Calu3 (cell line): ENCODE measurements at places on chromosomes 2 and 18. TPM values are rescaled to one million over a fixed set of nuclear protein-coding genes. Genes with fewer than 3 reads are reported as not detected.
A peak's percentile ranks its signal among the peaks of the same experiment; 100 is the strongest.

GRCh38 chr2:22375096-22375495 lies 1009.9 kb upstream of the KLHL29 start:
- H3K4me1 ChIP-seq: no peaks in the 10 kb centered on the region
- no peak overlapping the region for H3K4me3 ChIP-seq
- peak; percentile 12 for DNase-seq

Gene CMPK2
- 26.6 and 76.6 TPM in 2 replicates for total RNA-seq

GRCh38 chr2:165837122-165837521 lies 43.1 kb upstream of the GALNT3 start:
- no peaks in the 10 kb centered on the region for H3K27me3 ChIP-seq
- no peak overlapping the region for H3K4me3 ChIP-seq
- no peaks in the 10 kb centered on the region for H3K36me3 ChIP-seq
- no peaks in the 10 kb centered on the region for H3K4me1 ChIP-seq

Gene MEP1B
- not detected in 2 replicates for total RNA-seq

- no peak overlapping the region for H3K4me3 ChIP-seq
- H3K4me1 ChIP-seq: no peaks in the 10 kb centered on the region
- DNase-seq: no peak
- no peak overlapping the region for H3K27ac ChIP-seq
- no peaks in the 10 kb centered on the region for H3K36me3 ChIP-seq
- H3K27me3 ChIP-seq: no peaks in the 10 kb centered on the region
Observed at GRCh38 chr2:49753344-49753985, 599.1 kb upstream of the FSHR start.

Gene SETBP1
- 5.3 and 6.0 TPM in 2 replicates for total RNA-seq

GRCh38 chr2:173571887-173572680 lies 217.4 kb downstream of the CDCA7 start:
- peaks cover 11% of the 10 kb centered on the region for H3K36me3 ChIP-seq
- DNase-seq: no peak
- H3K4me1 ChIP-seq: peaks cover 54% of the 10 kb centered on the region
- no peaks in the 10 kb centered on the region for H3K27me3 ChIP-seq
- peak overlapping the region; percentile 59 for H3K4me3 ChIP-seq
- peak overlapping the region; percentile 78 for H3K27ac ChIP-seq

DNA sequence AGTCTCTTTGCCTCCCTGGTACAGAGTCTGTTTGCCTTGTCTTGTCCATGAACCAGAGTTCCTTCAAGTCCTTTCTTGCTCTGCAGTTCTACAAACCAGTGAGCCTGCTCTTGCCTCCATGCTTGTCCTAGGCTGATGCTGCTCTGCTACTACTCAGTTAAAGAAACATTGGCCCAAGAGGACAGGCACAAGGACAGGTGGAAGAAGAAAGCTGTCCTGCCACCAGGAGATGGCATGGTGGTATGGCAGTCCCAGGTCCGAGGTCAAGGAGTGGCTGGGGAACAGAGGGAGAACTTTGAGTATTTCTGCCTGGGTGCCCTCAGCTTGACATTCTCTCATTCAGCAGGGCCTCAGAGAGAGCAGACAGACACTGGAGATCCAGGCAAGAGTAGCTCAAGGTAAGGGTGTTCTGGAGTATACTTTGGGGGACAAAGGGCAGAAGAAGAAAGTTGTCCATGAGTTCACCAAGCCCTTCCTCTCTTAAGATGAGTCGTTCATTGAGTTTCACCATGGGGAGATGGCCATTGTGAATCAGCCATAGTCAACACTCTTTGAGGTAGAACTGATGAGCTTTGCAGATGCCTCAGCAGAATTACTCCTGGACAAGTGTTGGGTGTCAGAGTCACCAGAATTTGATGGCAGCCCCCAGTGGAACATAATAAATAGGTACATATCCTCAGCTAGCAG lies 20.4 kb downstream of the TTC32 start:
- no peaks in the 10 kb centered on the region for H3K4me1 ChIP-seq
- no peak overlapping the region for H3K4me3 ChIP-seq
- no peak overlapping the region for H3K27ac ChIP-seq
- DNase-seq: no peak
- no peaks in the 10 kb centered on the region for H3K36me3 ChIP-seq

Gene MAPRE3
- 11.1 and 13.9 TPM in 2 replicates for total RNA-seq

GRCh38 chr2:45974056-45974455 lies 322.6 kb downstream of the PRKCE start:
- H3K36me3 ChIP-seq: no peaks in the 10 kb centered on the region
- peaks cover 9% of the 10 kb centered on the region for H3K4me1 ChIP-seq
- no peak overlapping the region for H3K4me3 ChIP-seq
- H3K27me3 ChIP-seq: no peaks in the 10 kb centered on the region
- no peak for DNase-seq

DNA sequence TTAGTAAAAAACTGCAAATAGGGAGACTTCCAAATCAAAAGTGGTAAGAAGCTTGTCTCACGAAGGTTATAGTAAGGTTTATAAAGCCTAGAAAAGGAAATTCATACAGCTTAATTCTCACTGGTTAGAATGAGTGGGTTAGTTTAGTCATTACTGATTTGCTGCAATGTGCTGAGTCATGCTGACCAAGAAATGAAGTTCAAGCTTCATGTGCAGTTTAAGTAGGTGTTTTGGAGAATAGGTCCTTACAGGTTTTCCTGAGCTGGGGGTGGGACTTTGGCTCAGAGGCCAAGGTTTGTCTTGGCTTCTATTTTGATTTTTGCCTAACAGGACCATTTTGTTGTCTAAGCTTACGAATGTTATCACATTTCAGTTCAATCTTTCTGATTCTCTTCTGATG lies 15.1 kb downstream of the CLIP4 start:
- H3K27me3 ChIP-seq: no peaks in the 10 kb centered on the region
- DNase-seq: peak; percentile 46
- peaks cover 41% of the 10 kb centered on the region for H3K4me1 ChIP-seq
- peak overlapping the region; percentile 89 for H3K27ac ChIP-seq

- H3K27ac ChIP-seq: no peak overlapping the region
- no peaks in the 10 kb centered on the region for H3K4me1 ChIP-seq
- no peak overlapping the region for H3K4me3 ChIP-seq
- peak; percentile 6 for DNase-seq
- no peaks in the 10 kb centered on the region for H3K36me3 ChIP-seq
Observed at GRCh38 chr2:13201924-13202323, 485.2 kb downstream of the TRIB2 start.

Gene KLHL30
- 0.64 and 1.3 TPM in 2 replicates for total RNA-seq

DNA sequence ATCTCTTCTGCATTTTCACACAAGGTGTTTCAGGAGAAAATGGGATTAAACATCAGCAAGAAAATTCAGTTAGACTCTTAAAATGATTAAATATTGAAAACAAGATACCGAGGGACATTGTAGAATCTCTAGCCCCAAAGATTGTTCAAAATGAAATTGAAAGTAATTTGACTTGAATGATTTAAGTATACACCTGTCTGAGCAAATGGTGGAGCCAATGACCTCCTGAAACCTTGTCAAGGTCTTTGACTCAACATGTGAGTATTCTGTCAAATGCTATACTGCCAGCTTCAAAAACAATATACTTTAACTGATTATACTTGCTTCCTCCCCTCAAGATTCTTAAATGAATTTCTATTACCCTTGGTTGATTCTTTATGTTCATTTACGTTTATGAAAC lies 411.0 kb downstream of the DCC start:
- no peak overlapping the region for H3K4me3 ChIP-seq
- H3K36me3 ChIP-seq: no peaks in the 10 kb centered on the region
- DNase-seq: no peak
- no peak overlapping the region for H3K27ac ChIP-seq
- no peaks in the 10 kb centered on the region for H3K4me1 ChIP-seq

GRCh38 chr2:152464851-152465470 lies 130.0 kb downstream of the FMNL2 start:
- H3K4me1 ChIP-seq: peaks cover 71% of the 10 kb centered on the region
- no peak for DNase-seq
- H3K4me3 ChIP-seq: no peak overlapping the region
- H3K27me3 ChIP-seq: no peaks in the 10 kb centered on the region
- H3K36me3 ChIP-seq: no peaks in the 10 kb centered on the region

DNA sequence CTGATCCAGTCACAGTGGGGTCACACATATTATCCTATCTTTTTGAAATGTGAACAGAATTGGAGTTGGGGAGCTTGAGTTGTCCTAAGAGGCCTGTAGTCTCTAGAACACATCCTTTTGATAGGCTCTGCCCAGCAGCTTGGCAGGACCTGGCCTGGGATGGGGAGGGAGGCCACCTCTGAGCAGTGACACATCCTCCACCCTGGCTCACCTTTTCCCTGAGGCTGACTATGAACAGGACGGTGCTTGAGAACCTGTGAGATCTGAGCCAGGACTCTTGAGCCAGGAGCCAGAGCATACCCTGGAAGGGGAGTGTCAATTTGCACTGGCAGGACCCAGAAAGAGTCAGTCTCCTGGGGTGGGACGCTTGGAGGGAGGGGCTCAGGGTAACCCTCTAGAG lies 17.7 kb upstream of the ATP6V1B1 start:
- peaks cover 7% of the 10 kb centered on the region for H3K27me3 ChIP-seq
- no peak overlapping the region for H3K27ac ChIP-seq
- H3K4me1 ChIP-seq: no peaks in the 10 kb centered on the region
- H3K36me3 ChIP-seq: no peaks in the 10 kb centered on the region

- no peak overlapping the region for H3K27ac ChIP-seq
- H3K27me3 ChIP-seq: no peaks in the 10 kb centered on the region
- peaks cover 5% of the 10 kb centered on the region for H3K4me1 ChIP-seq
- no peak for DNase-seq
- H3K36me3 ChIP-seq: no peaks in the 10 kb centered on the region
Observed at GRCh38 chr2:186276909-186277308, 209.2 kb upstream of the ZC3H15 start.

DNA sequence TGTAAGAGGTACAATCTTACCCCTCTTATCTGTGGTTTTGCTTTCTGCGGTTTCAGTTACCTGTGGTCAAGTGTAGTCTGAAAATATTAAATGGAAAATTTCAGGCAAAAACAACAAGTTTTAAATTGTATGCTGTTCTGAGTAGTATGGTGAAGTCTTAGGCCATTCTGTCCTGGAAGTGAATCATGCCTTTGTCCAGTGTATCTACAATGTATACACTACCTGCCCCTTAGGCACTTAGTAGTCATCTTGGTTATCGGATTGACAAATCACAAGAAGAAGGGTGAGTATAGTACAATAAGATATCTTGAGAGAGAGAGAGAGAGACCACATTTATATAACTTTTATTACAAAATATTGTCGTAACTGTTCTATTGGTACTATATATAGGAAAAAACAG lies 43.5 kb downstream of the RAB3GAP1 start:
- peaks cover 29% of the 10 kb centered on the region for H3K4me1 ChIP-seq
- no peaks in the 10 kb centered on the region for H3K27me3 ChIP-seq
- no peak overlapping the region for H3K27ac ChIP-seq
- no peaks in the 10 kb centered on the region for H3K36me3 ChIP-seq

Gene UGT1A6
- 98.0 and 116 TPM in 2 replicates for total RNA-seq

- H3K27ac ChIP-seq: no peak overlapping the region
- no peaks in the 10 kb centered on the region for H3K36me3 ChIP-seq
- peaks cover 86% of the 10 kb centered on the region for H3K27me3 ChIP-seq
Observed at GRCh38 chr2:127671557-127672302, 3.6 kb downstream of the LIMS2 start.

GRCh38 chr18:66438711-66439536 lies 165.0 kb downstream of the CDH19 start:
- H3K4me1 ChIP-seq: no peaks in the 10 kb centered on the region
- no peak for DNase-seq
- no peaks in the 10 kb centered on the region for H3K36me3 ChIP-seq

- no peak overlapping the region for H3K27ac ChIP-seq
- H3K4me3 ChIP-seq: no peak overlapping the region
- DNase-seq: no peak
- no peaks in the 10 kb centered on the region for H3K27me3 ChIP-seq
Observed at GRCh38 chr18:76407681-76408080, 87.4 kb downstream of the ZNF516 start.

- no peak overlapping the region for H3K27ac ChIP-seq
- no peak overlapping the region for H3K4me3 ChIP-seq
- peaks cover 11% of the 10 kb centered on the region for H3K4me1 ChIP-seq
- no peaks in the 10 kb centered on the region for H3K36me3 ChIP-seq
Observed at GRCh38 chr18:35050028-35050546, 8.9 kb downstream of the MAPRE2 start.

DNA sequence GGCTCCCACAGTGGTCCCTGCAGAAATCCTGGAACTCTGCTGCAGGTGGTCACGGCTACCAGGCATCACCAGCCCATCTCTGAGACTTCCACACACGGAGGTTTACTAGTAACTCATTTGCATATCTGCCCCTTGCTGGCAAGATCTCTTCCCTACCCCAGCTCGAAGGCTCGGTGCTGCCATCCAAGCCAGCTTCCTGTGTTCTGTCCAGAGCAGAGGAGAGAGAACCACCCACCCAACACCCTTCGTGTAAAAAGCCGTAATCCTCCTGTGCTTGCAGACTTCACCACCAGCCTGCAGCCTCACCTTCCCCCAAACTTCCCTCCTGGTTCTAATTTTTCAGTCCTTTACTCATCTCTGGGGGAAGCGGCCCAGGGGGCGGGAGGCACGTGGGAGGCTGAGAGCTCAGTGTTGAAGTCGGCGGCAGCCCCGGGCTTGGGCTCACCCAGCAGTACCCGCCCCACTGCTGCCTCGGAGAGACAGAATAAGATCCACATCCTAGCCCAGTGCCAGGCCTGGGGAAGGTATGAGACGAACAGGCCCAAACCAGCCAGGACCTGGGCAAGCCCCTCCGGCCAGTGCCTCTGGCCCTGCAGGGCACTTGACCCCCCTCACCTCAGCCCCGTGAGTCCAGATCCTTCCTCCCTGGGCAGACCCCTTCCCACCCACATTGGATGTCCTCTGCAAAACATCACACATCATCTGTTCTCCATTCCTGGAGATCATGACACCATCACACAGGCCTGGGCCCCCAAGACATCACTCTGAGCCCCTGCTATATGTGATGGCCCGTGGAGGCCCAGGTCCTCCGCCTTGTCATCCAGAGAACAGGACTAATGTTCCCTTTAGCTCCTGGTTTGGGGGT lies 145.8 kb upstream of the ID2 start:
- no peaks in the 10 kb centered on the region for H3K27me3 ChIP-seq
- H3K4me3 ChIP-seq: no peak overlapping the region
- H3K36me3 ChIP-seq: peaks cover 8% of the 10 kb centered on the region
- peaks cover 19% of the 10 kb centered on the region for H3K4me1 ChIP-seq
- no peak for DNase-seq

GRCh38 chr18:49581371-49581770 lies 19.5 kb downstream of the LIPG start:
- no peak for DNase-seq
- peaks cover 30% of the 10 kb centered on the region for H3K36me3 ChIP-seq
- no peak overlapping the region for H3K4me3 ChIP-seq
- H3K27me3 ChIP-seq: no peaks in the 10 kb centered on the region
- no peak overlapping the region for H3K27ac ChIP-seq
- no peaks in the 10 kb centered on the region for H3K4me1 ChIP-seq

Gene ERICH2
- total RNA-seq: 1.2 and 2.4 TPM in 2 replicates

- no peak overlapping the region for H3K27ac ChIP-seq
- peaks cover 13% of the 10 kb centered on the region for H3K4me1 ChIP-seq
- H3K4me3 ChIP-seq: no peak overlapping the region
Observed at GRCh38 chr2:144183727-144184126, 336.2 kb downstream of the ZEB2 start.

Gene RFX8
- not detected in 2 replicates for total RNA-seq

GRCh38 chr18:49861659-49862058 lies 48.3 kb upstream of the ACAA2 start:
- no peak overlapping the region for H3K4me3 ChIP-seq
- H3K27me3 ChIP-seq: no peaks in the 10 kb centered on the region
- peaks cover 12% of the 10 kb centered on the region for H3K36me3 ChIP-seq
- DNase-seq: no peak
- H3K4me1 ChIP-seq: peaks cover 32% of the 10 kb centered on the region

Gene SPDYA
- total RNA-seq: 1.2 and 2.0 TPM in 2 replicates

GRCh38 chr2:120793682-120794403 lies 58.2 kb downstream of the GLI2 start:
- H3K27me3 ChIP-seq: no peaks in the 10 kb centered on the region
- no peak for DNase-seq
- peaks cover 24% of the 10 kb centered on the region for H3K4me1 ChIP-seq
- no peaks in the 10 kb centered on the region for H3K36me3 ChIP-seq
- H3K27ac ChIP-seq: no peak overlapping the region
- no peak overlapping the region for H3K4me3 ChIP-seq

Gene DYTN
- total RNA-seq: not detected in 2 replicates
